CD4-positive, alpha-beta T cell treated with Interleukin-4 for 4 hours (primary cell): ENCODE measurements at places on chromosomes 1 and 21.

DNA sequence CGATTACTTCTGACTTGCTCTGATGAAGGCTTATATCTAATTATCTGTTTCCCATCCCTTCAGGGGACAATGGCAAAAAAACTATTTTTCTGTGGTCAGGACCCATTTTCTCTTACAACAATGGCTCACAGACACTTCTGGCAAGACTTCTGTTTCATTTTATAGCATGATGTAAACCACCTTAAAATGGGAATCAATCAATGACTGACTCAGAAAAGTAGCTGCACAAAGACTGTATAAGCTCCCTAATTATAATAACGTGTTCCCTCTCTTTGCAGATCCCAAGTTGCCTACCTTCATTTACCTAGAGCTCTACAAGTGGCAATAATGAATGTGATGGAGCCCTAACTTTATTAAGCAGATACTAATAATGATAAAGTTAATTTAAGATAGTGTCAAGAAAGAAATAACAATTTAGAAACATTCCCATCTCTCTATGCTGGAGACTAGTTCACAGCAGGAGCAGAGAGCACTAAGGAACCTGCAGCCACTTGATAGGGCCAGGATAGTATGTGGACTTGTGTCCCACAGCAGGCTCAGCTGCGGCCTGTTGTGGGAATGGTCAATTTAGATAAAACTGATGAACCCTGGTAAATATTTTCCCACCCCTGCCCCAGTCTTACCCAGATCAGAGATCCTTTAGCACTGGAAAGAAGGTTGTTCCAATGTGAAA is 538 bp downstream of the GBP2 start:
- peak; percentile 15 for DNase-seq

GRCh38 chr21:33541105-33541711 is 709 bp downstream of the GART start:
- DNase-seq: peak; percentile 13

GRCh38 chr1:54371038-54371941 is 34.9 kb downstream of the SSBP3 start:
- no peak for DNase-seq

DNA sequence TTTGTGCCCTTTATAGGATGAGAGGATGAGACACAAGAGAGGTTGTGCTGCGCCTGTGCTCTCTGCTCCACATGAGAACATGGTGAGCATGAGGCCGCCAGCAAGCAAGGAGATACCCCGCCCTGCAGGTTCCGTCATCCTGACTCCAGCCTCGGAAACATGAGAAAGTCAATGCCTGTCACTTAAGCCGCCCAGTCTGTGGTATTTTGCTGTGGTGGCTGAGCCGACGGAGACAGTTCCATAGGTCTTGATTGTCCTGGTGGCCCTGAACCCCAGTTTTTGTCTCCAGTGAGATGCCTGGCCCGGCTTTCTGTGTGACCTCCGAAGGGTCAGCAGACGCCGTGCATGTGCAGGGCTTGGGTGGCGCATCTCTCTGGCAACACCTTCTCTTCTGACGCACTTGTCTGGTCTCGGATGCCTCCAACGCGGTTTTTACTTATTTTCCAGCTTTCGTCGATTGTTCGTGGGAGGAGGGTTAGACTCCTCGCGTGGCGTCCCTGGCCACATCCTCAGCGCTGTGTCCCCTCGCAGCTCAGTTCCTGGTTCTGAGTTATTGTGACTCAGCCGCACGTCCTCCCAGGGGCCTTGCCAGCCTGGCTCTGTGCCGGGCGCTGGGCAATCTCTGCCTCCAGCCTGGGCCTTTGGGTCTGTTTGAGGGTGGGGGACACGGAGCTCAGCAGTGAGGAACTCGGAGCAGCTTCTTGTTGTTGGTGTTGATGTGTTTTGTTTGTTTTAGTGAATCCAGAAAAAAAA is 70.0 kb downstream of the FAAP20 start:
- DNase-seq: no peak

- DNase-seq: no peak
Observed at GRCh38 chr1:60942291-60942690, 140.1 kb upstream of the NFIA start.

GRCh38 chr1:14836426-14837140 is 238.1 kb downstream of the KAZN start:
- no peak for DNase-seq

- no peak for DNase-seq
Observed at GRCh38 chr1:19156676-19157075, 53.4 kb downstream of the UBR4 start.

DNA sequence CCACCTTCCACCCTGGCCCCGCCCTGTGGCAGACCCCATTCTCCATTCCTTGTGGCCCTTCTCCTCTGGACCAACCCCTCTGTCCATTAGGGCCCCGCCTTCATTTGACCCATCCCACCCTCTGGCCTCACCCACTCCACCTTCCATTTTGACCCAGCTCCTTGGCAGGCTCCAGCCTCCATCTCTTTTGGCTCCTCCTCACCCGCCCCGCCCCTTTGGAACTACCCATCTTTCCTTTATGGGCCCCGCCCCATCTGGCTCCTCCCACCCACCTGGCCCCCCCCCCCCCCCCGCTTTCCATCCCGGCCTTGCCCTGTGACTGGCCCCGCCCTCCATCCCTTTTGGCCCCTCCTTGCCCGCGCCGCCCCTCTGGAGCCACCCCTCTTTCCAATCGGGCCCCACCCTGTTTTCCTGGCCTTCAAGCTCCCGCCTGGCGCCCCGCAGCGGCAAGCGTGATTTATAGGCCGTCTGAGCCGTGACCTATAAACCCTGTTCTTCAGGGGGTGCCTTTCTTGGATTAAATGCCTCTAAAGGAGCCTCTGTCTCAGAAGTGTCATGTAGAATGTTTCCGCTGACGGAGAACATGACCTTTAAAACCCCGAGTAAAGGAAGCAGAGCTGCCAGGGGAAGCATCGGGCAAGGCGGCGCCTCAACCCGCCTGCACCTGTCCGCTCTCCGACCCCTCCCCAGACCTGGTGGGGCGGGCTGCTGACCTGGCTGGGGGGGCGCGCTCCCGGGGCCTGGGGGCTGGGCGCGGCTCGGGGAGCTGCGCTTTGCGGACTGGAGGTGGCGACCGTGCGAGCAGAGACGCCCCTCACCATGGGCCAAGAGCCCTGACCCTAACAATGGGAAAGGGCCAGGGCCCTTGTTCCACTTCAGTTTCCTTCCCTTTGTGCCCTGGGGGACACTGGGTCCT is 178.0 kb downstream of the CAMTA1 start:
- peak; percentile 5 for DNase-seq

- no peak for DNase-seq
Observed at GRCh38 chr1:62391369-62391971, 45.4 kb upstream of the USP1 start.

- DNase-seq: no peak
Observed at GRCh38 chr1:14822493-14822892, 224.0 kb downstream of the KAZN start.

DNA sequence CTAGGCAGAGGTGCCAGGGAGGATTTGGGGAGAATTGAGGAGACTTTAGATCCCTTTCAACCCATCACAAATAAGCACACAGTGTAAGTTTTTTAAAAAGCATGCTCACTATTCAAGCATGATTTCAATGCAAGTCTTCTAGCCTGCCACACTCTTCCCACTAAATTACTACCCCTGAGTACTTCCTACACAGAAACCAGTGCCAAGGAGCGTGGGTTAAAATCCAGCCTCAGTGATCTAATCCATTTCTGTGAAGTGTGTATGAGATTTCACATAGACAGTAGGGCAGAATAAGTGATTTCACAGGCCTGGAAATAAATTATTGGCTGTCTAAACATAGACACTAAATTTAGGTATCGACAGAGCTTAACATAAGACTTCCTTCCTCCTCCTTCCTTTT is 142.9 kb upstream of the ATP1B1 start:
- DNase-seq: no peak

DNA sequence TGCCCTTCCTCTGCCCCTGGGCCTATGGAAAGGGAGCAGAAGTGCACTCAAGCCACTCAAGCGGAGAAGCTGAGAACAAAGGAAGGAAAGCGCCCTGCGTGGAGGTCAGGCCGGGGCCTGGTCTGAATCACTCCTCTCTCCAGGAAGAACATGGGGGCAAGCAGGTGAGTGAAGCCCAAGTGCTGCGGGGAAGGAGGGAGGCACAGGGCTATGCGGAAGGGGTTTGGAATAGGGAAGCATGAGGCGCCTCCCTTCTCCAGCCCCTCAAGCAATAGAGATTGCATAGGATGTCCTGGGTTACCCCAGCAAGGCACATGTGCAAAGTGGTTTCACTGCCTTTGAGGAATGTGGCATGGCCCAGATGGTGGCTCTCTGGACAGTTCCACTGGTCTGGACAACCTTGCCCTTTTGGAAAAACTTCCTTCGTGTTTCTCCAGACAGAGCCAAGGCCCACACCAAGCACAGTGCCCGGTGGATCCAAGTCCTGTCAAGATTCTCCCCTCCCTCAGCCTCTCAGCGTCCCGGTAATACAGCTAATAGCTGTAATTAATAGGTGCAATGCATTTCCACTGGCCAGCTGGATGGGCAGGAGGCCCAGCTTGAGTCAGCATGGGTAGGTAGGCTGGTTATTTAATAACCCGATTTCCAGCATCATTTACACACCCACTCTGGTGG is 13.7 kb downstream of the BLACAT1 start:
- DNase-seq: no peak

GRCh38 chr1:186831168-186831567 is 2.4 kb downstream of the PLA2G4A start:
- no peak for DNase-seq

GRCh38 chr1:155287987-155288543 is 10.8 kb downstream of the HCN3 start:
- no peak for DNase-seq

DNA sequence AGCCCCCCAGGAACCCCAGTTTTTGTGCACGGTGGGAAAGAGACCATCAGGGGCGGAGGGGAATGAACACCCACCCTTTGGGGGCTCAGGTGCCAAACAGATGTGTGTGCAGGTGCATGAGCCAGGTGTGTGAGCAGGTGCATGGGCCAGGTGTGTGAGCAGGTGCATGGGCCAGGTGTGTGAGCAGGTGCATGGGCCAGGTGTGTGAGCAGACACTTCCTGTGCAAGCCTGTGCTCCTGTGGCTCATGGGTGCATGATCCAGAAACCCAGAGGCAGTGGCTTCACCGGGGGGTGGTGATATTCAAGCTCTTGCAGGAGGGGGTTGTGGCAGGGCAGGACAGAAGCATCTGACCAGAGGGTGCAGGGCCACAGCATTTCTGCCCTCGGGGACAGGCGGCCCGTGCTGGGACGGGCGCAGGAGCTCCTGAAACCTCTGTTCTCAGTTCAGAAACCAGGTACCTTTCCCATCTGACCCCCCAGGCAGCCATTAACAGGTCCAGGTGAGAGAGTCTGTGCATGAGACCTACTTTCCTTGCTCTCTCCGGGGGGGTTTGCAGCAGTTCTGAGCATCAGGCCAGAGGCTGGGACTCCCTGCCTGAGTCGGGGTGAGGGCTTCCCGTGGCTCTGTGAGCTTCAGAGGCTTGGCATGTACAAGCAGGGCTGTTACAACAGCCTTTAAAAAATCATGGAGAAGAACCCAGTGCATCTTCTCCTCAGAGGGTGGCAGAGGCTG is 29.1 kb downstream of the COL18A1 start:
- no peak for DNase-seq

- no peak for DNase-seq
Observed at GRCh38 chr1:14952626-14953314, 200.8 kb upstream of the TMEM51 start.

- DNase-seq: no peak
Observed at GRCh38 chr1:3036447-3037280, 15.4 kb downstream of the ACTRT2 start.

- DNase-seq: no peak
Observed at GRCh38 chr1:33234588-33234990, 21.7 kb upstream of the ZNF362 start.

GRCh38 chr1:181485287-181486097 is 2.2 kb downstream of the CACNA1E start:
- DNase-seq: no peak

DNA sequence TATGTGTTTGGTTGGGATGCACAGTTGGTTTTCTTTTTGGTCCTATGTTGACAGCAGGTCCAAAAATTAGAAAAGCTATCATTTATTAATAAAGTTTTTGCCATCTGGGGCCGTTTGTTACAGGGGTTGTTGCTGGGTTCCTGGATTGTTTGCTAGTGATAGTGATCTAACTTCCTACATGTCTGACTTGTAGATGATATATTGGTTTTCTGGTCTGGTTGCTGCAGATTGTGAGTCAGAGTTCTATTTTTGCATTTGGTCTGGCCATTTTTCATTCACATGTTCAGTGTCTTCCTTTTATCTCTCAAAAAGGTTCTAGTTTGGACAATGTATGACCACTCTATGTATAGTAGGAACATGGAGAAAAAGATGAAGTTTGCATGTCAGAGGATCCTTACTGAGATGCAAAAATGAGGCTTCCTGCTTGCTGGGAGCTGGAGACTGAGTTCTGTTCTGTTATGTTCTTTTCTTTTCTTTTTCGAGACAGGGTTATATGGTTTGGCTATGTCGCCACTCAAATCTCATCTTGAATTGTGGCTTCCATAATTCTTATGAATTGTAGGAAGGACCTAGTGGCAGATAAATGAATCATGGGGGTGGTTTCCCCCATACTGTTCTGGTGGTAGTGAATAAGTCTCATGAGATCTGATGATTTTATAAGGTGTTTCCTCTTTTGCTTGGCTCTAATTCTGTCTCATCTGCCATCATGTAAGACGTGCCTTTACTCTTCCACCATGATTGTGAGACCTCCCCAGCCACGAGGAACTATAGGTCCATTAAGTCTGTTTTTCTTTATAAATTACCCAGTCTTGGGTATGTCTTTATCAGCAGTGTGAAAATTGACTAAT is 4.2 kb upstream of the NVL start:
- DNase-seq: peak; percentile 27

GRCh38 chr1:50971748-50972305 is 1.8 kb downstream of the CDKN2C start:
- no peak for DNase-seq

- peak; percentile 8 for DNase-seq
Observed at GRCh38 chr1:12276225-12276624, 46.4 kb downstream of the VPS13D start.

GRCh38 chr1:180271272-180272255 is 41.5 kb downstream of the LHX4 start:
- DNase-seq: no peak

- DNase-seq: no peak
Observed at GRCh38 chr1:44553771-44554170, 120.5 kb downstream of the TMEM53 start.

GRCh38 chr1:94514095-94514727 is 27.3 kb downstream of the F3 start:
- peak; percentile 8 for DNase-seq

GRCh38 chr1:59139396-59139795 is 157.5 kb upstream of the FGGY start:
- no peak for DNase-seq
